Activated T-cell treated with anti-CD3 and anti-CD28 coated beads, Interleukin-2, amount 50 U/mL, for 4 hours (primary cell): ENCODE measurements at places on chromosomes 1 and 21. TPM values are rescaled to one million over a fixed set of nuclear protein-coding genes. Genes with fewer than 3 reads are reported as not detected.

- DNase-seq: no peak
These were observed 13.5 kb upstream of the HJV start for GRCh38 chr1:146035048-146035423.

DNA sequence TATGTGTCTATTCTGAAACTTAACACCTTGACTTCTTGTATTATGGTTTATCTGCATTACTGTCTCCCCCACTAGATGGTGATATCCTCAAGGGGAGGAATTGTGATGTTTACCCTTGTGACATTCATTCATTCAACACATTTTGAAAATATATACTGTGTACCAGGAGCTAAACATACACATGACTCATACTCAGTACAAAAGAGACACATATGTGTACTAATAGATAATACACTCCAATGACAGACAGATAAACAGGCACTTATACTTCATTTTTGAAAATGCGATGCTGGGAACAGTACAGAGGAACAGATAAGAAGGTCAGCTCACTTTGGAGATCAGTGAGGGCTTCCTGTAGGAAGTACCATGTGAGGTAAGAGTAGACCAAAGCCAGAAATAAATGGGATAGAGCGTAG is 8.9 kb upstream of the RAB3GAP2 start:
- no peak for DNase-seq

- no peak for DNase-seq
These were observed 42.8 kb downstream of the TYW3 start for GRCh38 chr1:74775735-74776134.

GRCh38 chr1:246516126-246516525 is 9.0 kb upstream of the SMYD3 start:
- no peak for DNase-seq

DNA sequence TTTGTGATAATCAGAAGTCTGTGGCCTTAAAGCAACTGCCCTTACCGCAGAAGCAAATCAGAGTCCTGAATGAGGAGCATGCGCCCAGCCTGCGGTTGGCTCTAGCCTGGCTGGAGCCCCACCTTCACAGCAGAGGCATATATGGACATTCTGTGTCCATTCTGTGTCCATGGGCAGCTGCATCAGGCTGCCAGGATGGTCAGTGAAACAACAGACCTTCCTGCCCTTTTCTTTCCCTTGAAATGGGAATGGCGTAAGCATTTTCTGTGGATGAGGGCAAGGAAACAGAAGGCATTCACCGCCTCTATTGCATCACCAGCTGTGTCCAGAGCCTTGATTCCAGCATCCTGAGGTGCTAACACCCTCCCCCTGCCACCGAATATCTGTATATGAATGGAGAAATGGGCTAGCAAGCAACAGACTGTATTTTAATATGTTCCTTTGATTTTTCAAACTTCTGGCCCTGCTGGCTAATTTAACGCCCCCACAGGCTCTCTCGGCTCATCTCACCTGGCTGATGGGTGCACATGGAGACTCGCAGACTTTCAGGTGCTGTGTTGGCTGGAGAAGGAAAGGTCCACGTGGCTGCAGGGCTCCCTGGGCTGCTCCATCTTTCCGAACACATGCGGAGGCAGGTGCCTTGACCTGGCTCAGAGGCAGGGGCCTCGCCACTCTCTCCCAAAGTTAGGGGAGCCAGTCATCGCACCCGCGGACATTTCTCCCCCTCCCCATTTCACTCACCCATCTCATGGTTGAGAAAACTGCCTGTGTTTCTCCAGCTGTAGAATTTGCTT is 159.2 kb downstream of the GALNT2 start:
- DNase-seq: no peak

ALX3 gene
- not detected for total RNA-seq

KRTAP7-1 gene
- not detected for total RNA-seq
